Stimulated activated effector memory CD8-positive, alpha-beta T cell treated with anti-CD3 and anti-CD28 coated beads, Interleukin-12 subunit alpha, Interleukin-12 subunit beta, amount 100 ng/mL, for 72 hours (primary cell): ENCODE measurements at places on chromosomes 3 and 15.

GRCh38 chr3:154182975-154183374 is 61.8 kb downstream of the ARHGEF26 start:
- DNase-seq, result no peak

GRCh38 chr3:171088964-171089754 is 62.6 kb upstream of the SLC2A2 start:
- DNase-seq, result no peak

DNA sequence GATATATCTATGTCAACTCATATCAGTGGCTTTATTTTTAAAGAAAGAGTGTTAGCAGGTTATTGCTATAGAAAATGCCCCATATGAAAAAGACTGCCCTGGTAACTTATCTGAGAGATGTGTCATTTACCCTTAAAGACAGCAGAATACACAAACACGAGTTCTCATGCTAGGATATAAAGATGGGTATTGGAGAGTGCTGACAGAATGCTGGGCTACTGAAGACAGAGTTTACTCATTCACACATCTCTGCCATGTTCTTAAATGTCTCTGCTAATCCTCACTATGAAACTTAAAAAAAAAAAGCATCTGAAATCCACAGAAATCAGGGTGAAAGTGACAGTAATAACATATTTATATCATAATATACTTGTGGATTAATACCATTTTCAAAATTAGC is 126.7 kb downstream of the FOXP1 start:
- DNase-seq, result no peak

- DNase-seq, result no peak
Measured at GRCh38 chr15:50886139-50886467, 22.4 kb upstream of the AP4E1 start.

DNA sequence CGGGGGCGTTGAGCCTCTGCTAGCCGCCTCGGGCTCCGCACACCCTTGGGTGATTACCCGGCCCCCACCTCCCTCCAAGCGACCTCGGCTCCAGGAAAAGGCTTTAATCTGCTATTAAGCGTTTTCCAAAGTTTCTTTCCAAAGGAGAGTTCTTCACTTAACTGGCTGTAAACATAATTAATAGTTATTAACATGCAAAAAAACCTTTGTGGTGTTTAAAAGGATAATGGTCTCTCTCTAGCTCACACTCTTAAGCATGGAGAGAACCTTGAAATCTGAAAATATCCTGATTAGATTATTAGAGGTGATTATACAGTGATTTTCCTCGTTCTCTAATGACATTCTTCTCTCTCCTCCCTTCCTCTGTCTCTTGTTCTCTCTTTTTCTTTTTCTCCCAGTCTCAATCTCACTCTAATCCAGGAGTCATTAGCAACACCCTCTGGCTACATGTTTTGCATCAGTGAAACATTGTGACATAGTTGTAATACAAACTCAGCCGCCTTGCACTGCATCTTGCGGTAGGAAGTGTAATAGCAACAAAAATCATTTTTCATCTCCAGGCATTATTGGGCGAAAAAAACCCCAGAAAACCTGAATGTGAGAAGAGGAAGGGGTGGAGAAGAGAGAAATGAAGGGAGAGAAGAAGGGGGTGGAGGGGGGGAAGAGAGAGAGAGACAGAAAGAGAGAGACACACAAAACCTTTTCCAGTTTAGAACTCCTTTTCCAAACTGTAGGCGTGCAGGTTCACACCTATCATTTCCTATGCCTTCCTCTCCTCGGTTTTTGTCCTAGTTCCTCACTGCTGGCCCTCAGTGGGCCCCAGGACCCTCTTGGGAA is 24.4 kb downstream of the NR2F2 start:
- DNase-seq, result no peak

GRCh38 chr3:157865352-157866000 is 240.7 kb downstream of the SHOX2 start:
- DNase-seq, result peak; percentile 61

DNA sequence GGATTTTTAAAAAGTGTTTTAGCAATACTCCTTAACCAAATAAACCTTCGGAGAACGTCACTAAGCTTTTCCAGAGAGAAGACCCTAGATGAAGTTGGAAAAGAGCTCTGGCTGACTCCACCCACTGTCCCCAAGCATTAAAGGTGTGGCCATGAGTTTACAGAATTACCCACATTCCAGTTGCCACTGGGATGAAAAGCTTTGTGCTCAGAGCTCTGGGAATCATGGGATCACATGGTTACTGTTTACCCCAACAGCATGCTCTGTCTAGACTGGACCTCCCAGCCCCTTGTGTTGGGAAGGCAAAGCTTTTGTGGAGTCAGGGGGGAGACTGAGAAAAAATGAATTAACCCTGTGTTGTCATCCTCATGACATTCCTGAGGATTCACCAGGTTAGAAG is 55.3 kb downstream of the CCK start:
- no peak for DNase-seq

- no peak for DNase-seq
Measured at GRCh38 chr3:122025296-122025695, 3.2 kb upstream of the ILDR1 start.

DNA sequence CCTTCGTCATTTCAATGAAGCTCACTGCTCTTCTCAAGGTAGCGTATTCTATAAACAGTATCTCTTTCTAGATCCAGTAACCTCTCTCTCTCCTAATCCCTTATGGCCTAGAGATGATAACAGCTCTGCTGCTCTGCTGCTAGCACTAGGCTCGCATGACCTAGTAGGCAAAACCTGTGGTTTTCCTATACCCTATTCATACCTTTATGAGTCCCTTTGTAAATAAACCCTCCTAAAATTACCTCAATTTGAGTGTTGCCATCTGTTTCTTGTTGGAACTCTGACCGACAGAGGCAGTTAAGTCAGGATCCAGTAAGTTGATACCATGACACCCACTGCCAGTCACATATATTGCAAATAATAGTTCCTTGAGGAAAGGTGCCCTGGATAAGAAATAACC is 7.3 kb downstream of the CCDC14 start:
- DNase-seq, result no peak

GRCh38 chr15:39360452-39360851 is 220.4 kb upstream of the THBS1 start:
- DNase-seq, result no peak

GRCh38 chr3:161349529-161350312 is 21.6 kb downstream of the SPTSSB start:
- DNase-seq, result no peak

DNA sequence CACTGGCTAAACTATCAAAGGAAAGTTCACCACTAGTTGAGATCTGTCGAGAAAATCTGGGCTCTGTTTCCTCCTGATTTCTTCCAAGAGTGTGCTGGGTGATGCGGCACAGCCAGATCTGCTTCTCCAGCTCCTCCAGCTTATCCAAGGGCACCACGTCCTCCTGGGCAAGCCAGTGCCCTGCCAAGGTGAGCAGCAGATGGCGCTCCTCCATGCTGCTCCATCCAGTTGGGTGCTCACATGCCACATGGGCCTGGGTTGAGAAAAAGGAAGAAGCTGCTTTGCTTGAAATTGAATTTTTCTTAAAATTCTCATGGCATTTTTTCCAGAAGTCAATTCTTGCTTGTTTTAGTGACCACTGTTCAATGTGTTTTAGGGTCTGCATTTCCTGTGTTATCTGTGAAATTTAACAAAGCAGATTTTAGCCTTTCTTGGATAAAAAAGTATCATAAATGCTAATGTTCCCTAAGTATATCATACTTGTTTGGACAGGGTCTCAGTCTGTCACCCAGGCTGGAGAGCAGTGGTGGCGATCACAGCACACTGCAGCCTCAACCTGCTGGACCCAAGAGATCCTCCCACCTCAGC is 47.3 kb downstream of the EIF3J start:
- peak; percentile 36 for DNase-seq

GRCh38 chr15:65245096-65245856 is 34.0 kb upstream of the CILP start:
- DNase-seq, result no peak

GRCh38 chr3:53198996-53199395 is 38.0 kb downstream of the PRKCD start:
- no peak for DNase-seq

DNA sequence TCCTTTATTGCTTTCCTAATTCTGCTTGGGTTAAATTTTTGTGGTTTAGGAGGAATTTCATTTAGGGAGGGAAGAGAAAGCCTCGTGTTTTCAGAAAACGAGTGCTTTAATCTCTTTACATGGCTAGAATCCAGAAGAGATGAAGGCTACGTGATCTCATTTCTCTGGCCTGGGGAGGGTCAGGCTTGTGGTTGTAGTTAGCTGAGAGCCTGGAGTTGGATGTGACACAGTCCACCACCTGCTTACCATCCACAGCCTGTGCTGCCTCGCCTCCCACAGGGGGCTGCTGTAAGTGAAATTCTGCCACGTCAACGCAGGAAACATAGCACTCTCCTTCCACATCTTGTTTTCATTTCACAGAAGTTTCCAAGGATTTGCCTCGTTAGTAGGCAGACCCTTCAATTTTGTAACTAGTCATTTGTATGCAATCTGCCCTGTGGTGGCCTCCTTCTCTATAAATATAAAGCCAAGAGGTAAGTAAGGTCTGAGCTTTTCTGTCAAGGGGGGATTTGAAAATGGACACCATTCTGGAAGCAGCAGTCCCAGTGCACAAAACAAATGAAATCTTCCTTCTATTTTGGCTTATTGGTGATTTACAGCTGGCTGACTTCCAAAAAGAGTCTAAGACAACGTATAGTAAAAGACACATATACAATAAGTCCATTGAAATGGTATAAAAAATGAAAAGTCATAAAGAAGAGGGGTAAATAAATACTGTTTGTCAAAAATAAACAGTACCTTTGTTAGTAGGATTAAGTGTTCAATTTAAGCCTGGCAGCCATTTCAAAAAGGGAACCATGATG is 3.4 kb downstream of the GXYLT2 start:
- DNase-seq, result no peak

DNA sequence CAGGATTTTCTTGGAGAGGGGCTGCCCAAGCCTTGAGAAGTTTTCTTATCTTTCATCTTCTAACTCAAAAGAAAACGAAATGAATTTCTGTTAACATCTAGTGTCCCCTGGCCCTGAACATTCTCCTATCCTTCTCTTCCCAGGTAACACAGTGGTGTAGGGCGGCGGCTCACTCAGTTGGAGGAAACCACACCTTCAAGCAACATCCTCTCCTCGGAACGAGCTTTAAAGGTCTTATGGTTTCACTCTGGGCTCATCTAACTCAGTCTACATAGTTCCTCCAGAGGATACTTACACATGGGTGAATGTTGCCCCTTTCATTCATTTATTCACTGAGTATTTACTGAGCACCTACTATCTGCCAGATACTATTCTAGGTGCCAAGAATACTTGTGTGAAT is 31.0 kb upstream of the KLHL6 start:
- DNase-seq, result no peak

- DNase-seq, result no peak
Measured at GRCh38 chr3:37494216-37494615, 319.8 kb upstream of the LRRFIP2 start.

GRCh38 chr3:170469151-170470062 is 50.7 kb downstream of the CLDN11 start:
- DNase-seq, result no peak

- DNase-seq, result peak; percentile 30
Measured at GRCh38 chr3:27720899-27721716, 1.0 kb downstream of the EOMES start.

DNA sequence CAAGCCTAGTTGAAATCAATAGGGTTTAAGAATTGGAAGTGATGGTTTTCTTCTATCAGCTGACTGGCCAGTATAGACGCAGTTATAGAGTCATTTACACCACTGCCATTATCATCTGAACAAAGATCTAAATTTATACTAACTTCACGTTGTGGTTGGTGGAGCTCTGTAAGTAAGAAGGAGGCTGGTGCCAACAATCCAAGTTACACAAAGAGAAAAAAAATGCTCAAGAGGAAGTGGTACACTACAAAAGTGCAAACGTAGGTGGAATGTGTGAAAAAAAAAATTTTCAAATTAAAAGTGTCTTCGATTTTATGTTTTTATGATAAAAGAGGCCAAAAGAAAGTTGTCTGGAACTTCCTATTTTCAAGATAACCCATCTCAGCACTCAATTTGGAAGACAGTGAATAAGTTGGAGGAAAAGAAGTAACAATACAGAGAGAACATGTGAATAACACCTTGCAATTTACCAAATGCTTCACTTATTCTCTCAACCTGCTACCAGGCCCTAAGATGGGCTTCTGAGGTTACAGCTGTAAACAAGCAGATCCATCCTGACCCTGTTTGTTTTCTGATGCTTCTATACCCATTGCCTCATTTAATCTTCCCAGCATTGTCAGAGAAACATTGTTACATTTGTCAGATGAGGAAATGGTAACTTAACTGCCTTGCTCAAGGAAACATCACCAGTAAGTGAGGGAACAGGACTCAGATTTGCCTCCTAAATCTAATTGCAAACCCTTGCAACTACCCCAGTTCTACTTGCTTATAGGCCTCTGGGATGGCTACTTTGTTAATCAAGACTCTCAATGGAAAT is 12.0 kb upstream of the TASOR start:
- no peak for DNase-seq

DNA sequence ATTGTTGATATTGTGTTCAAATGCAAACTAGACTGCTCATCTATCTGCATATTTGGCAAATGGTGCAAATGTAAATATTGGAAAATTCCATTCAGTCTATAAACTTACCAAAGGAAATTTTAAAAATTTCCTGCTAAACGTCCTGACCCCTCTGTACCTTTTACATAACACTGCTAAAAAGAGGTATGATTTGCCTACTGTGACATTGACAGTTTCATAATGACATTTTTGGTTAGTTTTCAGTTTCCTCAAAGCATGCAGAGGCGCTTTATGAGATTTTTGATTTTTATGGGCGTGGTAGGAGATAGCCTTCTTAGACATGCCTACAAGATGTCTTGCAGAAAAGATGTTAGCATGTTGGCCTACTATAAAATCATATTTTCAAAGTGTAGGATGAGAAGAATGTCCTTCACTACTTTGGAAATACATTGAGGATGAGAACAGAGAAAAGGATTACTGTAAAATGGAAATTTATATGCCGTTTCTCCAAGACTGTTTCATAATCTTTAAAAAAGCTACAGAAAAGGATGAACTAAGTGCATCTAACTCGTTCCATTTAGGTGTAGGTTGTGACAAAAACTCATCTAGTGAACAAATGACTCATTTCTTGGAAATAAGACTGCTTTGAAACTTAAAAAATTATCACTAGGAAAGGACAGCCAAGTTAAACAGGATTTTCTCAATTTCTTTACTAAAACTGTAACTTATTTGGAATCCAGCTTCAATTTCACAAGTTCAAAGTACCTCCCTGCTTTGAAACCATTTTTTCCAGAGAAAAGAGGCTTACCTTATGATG is 14.5 kb upstream of the ISLR start:
- no peak for DNase-seq

DNA sequence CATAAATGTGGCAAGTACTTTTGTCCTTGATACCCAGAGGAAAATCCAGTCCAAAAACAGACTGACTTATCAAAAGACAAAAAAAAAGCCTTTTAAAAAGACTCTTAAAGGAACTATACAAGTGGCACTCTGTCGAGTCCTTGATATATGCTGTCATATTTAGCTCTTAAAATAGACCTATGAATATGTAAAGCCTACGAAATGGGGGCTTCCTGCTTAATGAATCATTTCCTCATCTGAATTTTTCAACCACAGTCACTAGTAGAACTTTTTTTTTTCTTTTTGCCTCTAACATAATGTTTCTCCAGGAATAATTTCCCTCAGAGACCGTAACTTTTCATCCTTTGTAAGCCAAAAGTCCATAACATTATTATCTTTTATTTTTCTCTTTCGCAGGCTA is 95.8 kb downstream of the P3H2 start:
- no peak for DNase-seq

GRCh38 chr15:29105151-29105854 is 164.3 kb downstream of the NSMCE3 start:
- no peak for DNase-seq

- DNase-seq, result no peak
Measured at GRCh38 chr15:38554354-38554753, 10.3 kb downstream of the RASGRP1 start.

- no peak for DNase-seq
Measured at GRCh38 chr3:45817831-45818522, 21.6 kb upstream of the SLC6A20 start.
